ENCODE measurements at places on chromosomes 5 and 9.
A peak's percentile ranks its signal among the peaks of the same experiment; 100 is the strongest.

GRCh38 chr9:125431741-125432271, 170.2 kb downstream of the GAPVD1 start:
- no peaks in the 10 kb centered on the region for H3K27me3 ChIP-seq
- no peak overlapping the region for H3K4me3 ChIP-seq
- DNase-seq = no peak
- no peak overlapping the region for H3K27ac ChIP-seq
- H3K36me3 ChIP-seq = no peaks in the 10 kb centered on the region

DNA sequence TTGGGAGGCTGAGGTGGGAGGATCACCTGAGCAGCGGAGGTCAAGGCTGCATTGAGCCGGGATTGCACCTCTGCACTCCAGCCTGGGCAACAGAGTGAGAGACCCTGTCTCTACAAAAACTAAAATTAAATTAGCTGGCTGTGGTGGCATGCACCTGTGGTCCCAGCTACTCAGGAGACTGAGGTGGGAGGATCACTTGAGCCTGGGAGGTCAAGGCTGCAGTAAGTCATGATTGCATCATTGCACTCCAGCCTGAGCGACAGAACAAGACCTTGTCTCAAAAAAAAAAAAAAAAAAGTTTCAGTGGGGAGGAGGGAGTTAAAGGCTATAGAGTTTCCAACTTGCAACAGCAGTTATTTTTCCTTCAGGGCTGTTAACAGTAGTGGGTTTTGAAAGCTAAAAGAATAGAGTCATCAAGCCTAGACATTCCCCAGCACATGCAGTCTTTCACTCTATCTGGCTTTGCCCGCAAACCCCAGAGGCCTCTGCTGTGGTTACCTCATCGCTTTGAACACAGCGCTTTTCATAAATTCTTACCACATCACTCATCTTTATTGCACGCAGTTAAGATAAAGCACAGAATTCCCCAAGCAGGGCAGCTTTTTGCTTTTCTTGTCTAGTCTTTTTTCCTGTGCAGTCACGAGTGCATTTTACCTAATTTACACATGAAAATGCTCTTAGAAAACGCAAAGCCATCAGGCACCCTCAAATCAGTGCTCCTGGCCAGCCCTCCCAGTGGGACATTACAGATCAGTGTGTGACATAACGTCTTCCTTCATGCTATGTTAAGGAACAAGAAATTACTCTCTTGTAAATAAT, 8.7 kb upstream of the SLC2A8 start:
- peaks cover 26% of the 10 kb centered on the region for H3K4me1 ChIP-seq
- H3K4me3 ChIP-seq = peak overlapping the region; percentile 35
- H3K36me3 ChIP-seq = no peaks in the 10 kb centered on the region
- H3K27me3 ChIP-seq = peaks cover 55% of the 10 kb centered on the region

GRCh38 chr5:96388176-96388575, 44.9 kb downstream of the PCSK1 start:
- H3K4me3 ChIP-seq = no peak overlapping the region
- no peaks in the 10 kb centered on the region for H3K36me3 ChIP-seq
- H3K27ac ChIP-seq = no peak overlapping the region
- DNase-seq = no peak
- H3K27me3 ChIP-seq = peaks cover 23% of the 10 kb centered on the region

DNA sequence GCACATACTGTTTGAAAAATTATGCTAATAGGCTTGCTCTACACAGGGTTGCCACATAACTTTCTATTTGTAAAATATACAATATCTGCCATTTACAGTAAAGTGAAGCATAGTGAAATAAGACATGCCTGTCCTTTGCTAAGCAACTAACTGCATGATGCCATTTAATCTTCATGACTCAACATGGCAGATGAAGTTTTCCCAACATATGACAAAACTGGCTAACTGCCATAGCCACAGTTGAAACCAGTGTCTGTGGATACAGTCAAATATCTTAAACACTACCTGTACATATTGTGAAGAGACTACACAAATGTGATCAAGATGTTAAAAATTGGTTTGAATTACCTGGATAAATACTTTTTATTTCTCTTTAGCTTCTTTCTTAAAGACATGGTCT, 3.1 kb upstream of the DMAC1 start:
- DNase-seq = no peak
- no peak overlapping the region for H3K27ac ChIP-seq
- H3K4me1 ChIP-seq = peaks cover 14% of the 10 kb centered on the region
- H3K36me3 ChIP-seq = peaks cover 9% of the 10 kb centered on the region

DNA sequence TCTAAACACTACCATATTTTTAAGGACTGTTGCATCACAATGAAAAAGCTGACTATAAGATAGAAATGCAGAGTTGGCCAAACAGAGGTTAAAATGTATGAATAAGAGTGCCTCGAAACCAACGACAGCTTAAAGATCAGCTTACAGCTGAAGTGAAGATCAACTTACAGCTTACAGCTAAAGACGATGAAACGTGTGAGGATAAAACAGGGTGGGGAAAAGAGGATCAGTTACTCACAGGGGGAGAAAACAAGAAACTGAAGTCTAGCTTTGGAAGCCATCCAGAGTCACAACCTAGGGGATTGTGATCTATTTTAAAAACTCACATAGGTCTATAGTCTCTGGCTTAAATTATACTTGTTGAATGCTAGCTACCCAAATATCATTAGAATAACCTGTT, 220.0 kb downstream of the SNCAIP start:
- H3K27ac ChIP-seq = no peak overlapping the region
- H3K27me3 ChIP-seq = no peaks in the 10 kb centered on the region
- no peaks in the 10 kb centered on the region for H3K4me1 ChIP-seq
- no peak overlapping the region for H3K4me3 ChIP-seq

- H3K4me3 ChIP-seq = no peak overlapping the region
- no peak overlapping the region for H3K27ac ChIP-seq
- no peaks in the 10 kb centered on the region for H3K27me3 ChIP-seq
- peaks cover 30% of the 10 kb centered on the region for H3K4me1 ChIP-seq
- H3K36me3 ChIP-seq = peaks cover 21% of the 10 kb centered on the region
Observed at GRCh38 chr9:71754151-71754550, 14.2 kb downstream of the CEMIP2 start.

DNA sequence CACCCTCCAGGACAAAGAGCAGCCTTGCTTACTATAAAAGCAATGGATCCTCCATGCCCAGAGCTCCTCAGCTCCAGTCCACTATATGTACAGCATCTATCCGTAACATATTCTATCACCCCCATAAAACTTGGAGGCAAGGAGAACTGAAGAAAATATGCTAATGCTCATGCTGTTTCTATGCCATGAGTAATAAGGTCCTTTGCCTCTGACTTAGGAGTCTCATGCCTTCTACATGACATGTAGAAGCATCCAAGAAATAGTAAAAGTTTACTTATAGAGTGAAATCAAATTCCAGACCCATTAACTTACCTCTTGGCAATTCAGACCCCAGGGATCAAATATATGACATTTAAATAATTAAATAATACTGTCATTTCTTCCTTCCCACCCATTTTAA, 33.7 kb downstream of the SSBP2 start:
- H3K27me3 ChIP-seq = no peaks in the 10 kb centered on the region
- H3K4me3 ChIP-seq = no peak overlapping the region
- no peak overlapping the region for H3K27ac ChIP-seq
- peaks cover 4% of the 10 kb centered on the region for H3K36me3 ChIP-seq
- peaks cover 22% of the 10 kb centered on the region for H3K4me1 ChIP-seq

DNA sequence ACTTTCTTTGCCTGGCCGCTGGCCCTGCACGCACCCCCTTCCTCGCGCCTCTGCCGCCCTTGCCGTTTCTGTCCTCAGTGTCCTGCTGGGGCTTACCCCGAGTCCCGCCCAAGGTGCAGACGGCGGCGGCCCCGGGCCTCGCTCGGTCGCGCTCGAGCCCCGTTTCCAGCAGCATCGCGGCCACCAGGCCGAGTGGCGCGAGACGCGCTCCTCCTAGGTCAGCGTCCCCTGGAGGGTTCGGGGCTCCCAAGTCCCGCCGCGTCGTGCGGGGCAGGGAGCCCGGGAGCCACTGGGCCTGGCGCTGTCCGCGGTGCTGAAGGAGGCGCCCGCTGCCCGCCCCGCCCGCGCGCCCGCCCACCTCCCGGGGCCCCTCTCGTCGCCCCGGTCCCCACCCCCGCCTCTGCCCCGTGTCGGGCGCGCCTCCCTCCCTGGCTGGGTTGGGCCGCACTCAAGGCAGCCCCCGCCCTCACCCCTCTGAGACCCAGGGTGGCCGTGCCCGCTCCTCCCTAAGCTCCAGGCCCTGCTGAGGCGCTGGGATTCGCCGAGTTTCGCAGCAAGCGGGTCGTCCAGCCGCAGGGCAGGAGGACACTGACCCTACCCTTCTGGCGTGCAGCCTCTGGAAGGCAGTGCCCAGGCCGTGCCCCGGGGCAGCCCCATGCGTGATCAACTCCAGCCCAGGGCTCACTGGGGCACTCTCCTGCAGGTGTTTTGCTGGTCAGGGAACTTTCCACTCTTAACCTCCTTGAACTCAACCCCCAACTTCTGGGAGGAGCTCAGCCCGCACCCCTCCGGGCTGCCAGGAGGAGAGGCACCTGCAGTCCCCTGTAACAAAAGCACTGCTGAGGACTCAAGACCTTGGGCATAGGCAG, at the start of gene LHX3:
TSS of gene LHX3 (minus strand) at position 291 of the 869 bp plus-strand sequence. CDS start at position 175, 116 bp downstream.
- peaks cover 24% of the 10 kb centered on the region for H3K27me3 ChIP-seq
- H3K4me3 ChIP-seq = no peak within 1 kb of the TSS
- H3K36me3 ChIP-seq = peaks cover 4% of the 10 kb centered on the region
- peak; percentile 49 for DNase-seq

- no peaks in the 10 kb centered on the region for H3K4me1 ChIP-seq
- H3K36me3 ChIP-seq = no peaks in the 10 kb centered on the region
Observed at GRCh38 chr5:64207978-64208377, 42.3 kb downstream of the RNF180 start.

GRCh38 chr9:136050701-136051452, 44.2 kb downstream of the NACC2 start:
- peaks cover 7% of the 10 kb centered on the region for H3K4me1 ChIP-seq
- no peak for DNase-seq
- no peaks in the 10 kb centered on the region for H3K36me3 ChIP-seq
- H3K4me3 ChIP-seq = no peak overlapping the region

DNA sequence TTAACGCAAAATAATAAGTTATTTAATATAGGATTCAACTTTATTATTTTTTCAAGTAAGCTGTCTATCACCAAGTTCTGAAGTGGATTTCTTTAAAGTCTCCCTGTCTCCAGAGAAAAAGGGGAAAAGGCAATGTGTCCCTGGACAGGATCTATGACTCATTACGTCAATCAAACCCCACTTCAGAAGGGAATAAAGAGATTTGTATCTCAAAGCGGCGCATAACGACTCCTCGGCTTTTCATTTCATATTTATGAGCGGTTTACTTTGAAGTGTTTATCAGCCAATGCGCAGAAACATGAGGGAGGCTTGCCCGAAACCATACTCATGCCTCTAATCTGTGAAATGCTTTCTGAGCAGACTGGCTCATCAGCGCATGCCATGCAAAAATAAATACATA, 938.6 kb upstream of the WWC1 start:
- H3K27me3 ChIP-seq = no peaks in the 10 kb centered on the region
- H3K36me3 ChIP-seq = no peaks in the 10 kb centered on the region
- DNase-seq = no peak
- H3K4me3 ChIP-seq = no peak overlapping the region
- H3K4me1 ChIP-seq = no peaks in the 10 kb centered on the region

DNA sequence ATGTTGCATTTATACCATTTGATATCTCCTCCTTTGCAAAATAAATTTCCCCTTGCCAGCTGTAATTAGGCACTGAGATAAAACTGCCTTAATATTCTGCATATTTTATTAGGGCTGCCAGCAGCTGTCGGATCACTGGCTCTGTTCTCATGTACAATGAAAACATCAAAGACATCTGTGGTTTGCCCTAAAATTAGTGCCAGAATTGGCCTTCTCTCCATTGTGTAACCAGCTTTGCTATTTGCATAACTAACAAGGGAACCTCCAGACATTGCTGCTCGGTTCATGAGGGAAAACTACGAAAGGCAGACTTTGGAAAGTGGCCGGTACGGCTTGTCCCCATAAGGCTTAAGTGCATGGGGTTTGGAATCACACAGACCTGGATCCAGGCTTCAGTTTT, 45.5 kb upstream of the KIF2A start:
- no peak overlapping the region for H3K27ac ChIP-seq
- no peak overlapping the region for H3K4me3 ChIP-seq
- H3K27me3 ChIP-seq = no peaks in the 10 kb centered on the region

DNA sequence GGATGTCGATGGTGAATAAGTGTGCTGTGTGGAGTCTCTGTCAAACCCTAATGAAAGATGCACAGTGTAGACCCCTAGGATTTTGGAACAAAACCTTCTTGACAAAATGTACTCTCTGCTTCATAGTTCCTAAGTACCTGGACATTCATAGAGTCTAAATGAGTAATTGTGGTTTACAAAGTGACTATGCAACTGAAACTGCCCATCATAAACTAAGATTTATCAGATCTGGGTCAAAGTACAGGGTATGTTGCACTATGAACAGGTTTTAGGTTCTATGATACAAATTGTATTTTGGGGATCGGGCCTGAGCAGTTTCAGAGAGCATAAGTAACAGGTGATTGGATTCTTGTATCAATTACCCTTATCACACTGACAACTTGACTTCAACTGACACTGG, 79.4 kb downstream of the LURAP1L start:
- no peak overlapping the region for H3K4me3 ChIP-seq
- H3K4me1 ChIP-seq = no peaks in the 10 kb centered on the region
- H3K36me3 ChIP-seq = no peaks in the 10 kb centered on the region
- DNase-seq = no peak
- no peak overlapping the region for H3K27ac ChIP-seq
- no peaks in the 10 kb centered on the region for H3K27me3 ChIP-seq

DNA sequence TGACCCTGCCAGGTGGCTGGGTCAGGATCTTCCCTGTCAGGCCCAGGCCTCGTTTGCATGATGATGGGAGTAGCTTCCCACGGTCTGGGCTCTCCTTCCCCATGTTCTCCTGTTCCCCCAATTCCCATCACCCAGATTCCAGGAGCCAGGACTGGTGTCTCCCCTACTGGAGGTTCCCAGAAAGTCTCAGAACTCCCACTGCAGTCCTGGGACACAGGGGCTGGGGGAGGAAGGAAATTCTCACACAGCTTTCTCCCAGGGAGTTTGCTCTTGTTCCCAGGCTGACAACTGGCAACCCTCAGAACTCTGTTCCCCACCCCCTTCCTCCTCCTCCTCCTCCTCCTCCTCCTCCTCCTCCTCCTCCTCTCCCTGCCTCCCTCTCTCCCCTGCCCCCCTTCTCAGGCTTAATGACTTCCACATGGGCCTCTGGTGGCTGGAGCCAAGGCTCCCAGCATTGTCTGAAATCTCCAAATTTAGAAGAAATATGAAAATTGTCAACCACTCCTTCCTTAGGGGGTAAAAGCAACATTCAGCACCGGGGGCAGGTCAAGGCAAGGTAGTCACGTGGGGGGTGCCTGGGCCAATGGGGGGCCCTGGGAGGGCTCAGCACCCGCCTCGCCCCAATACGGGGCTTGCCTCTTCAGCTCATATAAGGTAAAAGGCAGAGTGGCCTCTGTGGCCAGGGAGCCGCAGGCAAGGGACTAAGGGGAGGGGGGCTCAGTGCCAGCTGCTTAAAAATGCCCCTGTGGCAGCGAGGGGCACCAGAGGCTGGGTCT, 27.3 kb upstream of the IL17B start:
- H3K27ac ChIP-seq = no peak overlapping the region
- H3K4me3 ChIP-seq = no peak overlapping the region
- H3K4me1 ChIP-seq = no peaks in the 10 kb centered on the region
- no peak for DNase-seq
- no peaks in the 10 kb centered on the region for H3K36me3 ChIP-seq

- H3K27me3 ChIP-seq = peaks cover under 1% of the 10 kb centered on the region
- H3K36me3 ChIP-seq = no peaks in the 10 kb centered on the region
- no peaks in the 10 kb centered on the region for H3K4me1 ChIP-seq
- no peak for DNase-seq
- H3K4me3 ChIP-seq = no peak overlapping the region
Observed at GRCh38 chr5:171644536-171644935, 141.1 kb upstream of the SMIM23 start.
